Thymus (tissue), 14 donors: ENCODE measurements at places on chromosomes 2 and 18.
A peak's percentile ranks its signal among the peaks of the same experiment; 100 is the strongest.

DNA sequence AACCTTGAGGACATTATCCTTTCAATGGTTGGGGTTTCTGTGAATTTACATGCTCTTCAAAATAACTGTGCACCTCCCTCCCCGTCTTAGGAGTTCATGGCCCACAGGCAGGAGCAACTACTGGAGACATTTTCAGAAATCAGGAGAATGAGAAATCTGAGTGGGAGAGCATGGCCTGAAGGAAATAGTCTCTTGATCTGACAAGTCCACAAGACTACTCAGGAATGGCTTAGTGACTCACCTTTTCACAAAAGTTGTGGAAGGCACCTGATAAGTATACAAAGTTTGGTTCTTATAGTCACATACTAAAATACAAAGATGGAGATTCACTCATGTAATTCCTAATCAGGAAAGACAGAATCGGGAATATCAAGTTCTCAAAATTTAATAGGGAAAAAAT is 83.6 kb upstream of the NCKAP5 start:
- DNase-seq = no peak

GRCh38 chr2:76050196-76050595 is 339.5 kb upstream of the GCFC2 start:
- no peak for DNase-seq

GRCh38 chr2:200746301-200746700 is 65.4 kb upstream of the BZW1 start:
- DNase-seq = no peak

DNA sequence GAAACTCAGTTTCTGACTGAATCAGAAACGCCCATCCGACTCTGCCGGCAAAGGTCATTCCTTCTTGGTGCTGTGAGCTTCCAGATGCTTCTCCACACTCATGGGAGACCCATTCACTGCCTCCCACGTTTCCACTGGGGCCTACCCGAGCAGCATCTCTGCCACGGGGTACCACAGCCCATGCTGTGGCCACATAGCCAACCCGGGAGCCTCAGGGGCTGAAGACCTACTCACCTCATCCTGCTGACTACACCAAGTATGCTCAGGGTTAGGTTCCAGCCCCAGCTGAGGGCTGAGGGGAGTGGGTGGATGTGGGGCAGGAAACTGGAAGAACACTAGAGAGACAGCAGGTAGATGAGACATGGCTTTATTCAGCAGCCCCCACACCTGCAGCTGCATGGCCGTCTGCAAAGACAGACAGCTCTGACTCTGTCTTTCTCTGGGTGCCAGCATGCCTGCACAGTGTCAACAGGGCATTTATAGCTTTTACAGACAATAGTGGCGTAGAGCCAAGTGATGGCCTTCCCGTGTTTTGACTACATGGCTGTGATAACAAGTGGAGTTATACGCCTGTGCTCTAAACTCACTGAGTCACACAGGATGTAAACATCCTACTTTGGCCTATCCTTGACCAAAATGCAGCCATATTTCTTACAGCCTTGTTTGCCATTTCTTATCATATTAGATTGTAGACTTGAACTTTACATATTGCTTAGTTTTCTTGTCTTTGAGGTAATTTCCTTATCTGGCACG is 16.5 kb upstream of the KLHL23 start:
- DNase-seq = no peak

DNA sequence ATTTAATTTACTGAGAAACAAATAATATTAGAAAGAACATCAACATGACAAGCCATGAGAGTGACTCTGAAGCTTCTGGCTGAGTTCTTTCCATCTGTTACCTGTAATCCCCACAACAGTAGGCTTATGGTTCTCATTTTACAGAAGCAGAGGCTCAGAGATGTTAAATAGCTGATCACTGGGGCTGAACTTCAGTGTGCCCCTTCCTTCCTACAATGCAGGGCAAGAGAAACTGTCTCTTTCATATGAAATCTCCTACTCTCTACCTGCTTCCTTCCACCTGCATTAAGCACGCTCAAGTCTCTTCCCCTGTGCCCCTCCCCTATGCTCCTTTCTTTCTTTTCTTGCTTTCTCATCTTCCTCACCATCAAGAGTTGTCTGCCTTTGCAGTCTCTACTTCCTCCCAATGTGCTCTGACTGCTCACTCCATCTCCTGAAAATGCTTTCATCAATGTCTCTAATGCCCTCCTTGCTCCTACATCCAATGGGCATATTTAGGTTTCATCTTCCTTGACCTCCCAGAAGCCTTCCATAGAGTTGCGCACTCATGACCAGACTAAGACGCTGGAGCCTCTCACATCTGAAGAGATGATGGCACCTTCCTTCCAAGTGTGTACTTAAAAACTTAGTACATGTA is 23.7 kb downstream of the APOB start:
- DNase-seq = no peak

- DNase-seq = no peak
Measured at GRCh38 chr2:99140860-99141109, 722 bp upstream of the C2orf15 start.

DNA sequence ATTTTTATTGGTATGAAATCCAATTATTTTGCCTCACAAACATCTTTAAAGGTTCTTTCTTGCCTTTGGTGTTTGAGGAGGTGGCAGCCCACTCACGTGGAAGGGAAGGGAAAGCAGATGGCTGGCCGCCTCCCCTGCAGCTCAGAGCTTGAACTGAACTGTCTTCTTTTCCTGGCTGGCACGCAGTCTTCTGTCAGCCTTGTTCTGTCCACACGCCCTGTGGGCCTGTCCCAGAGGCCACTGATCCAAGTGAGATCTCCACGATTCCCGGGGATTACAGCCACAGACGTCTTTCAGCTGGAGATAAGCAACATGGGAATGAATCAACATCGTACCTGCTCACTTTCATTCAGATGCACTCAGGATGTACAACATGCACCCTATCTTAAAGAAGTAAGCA is 73.3 kb downstream of the TMEM18 start:
- no peak for DNase-seq

GRCh38 chr18:34773378-34773777 is 63.3 kb downstream of the DTNA start:
- no peak for DNase-seq

GRCh38 chr2:99615247-99615771 is 125.5 kb upstream of the REV1 start:
- DNase-seq = no peak

GRCh38 chr2:50962731-50963130 is 69.2 kb downstream of the NRXN1 start:
- DNase-seq = no peak

DNA sequence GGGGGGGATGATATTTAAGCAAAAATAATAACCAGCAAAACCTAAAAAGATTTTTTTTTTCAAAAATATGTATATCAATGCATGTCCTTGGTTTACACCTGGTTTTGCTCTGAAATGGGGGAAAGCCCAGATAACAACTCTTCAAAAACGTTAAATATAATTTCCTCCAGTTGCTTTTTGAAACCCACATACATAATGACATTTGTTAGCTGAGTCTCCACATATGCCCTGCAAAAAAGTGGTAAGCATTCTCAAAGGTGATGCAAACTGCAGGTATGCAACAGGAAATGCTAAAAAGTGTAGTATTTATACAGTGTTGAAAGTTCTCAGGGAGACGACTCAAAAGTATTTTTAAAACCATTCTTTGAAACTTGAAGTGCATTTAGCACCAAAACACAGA is 258.6 kb downstream of the ZEB2 start:
- no peak for DNase-seq

DNA sequence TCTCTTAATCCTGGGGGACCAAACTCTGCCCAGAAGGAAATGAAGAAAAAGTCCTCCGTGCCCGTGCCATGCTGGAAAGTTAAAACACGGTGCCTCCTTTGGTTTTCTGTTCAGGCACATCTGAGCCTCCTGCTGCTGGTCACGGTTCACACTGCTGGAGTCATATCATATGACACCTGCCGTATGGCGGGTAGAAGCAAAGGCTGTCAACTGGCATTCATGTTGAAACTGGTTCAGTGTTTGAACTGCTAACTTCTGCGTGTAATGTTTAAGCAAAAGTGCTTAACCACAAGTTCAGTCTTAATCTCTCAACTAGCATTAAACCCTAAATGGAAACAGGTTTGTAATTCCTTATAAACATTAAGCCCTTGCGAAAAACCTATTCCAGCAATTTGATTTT is 3.1 kb downstream of the STK39 start:
- DNase-seq = peak; percentile 63

DNA sequence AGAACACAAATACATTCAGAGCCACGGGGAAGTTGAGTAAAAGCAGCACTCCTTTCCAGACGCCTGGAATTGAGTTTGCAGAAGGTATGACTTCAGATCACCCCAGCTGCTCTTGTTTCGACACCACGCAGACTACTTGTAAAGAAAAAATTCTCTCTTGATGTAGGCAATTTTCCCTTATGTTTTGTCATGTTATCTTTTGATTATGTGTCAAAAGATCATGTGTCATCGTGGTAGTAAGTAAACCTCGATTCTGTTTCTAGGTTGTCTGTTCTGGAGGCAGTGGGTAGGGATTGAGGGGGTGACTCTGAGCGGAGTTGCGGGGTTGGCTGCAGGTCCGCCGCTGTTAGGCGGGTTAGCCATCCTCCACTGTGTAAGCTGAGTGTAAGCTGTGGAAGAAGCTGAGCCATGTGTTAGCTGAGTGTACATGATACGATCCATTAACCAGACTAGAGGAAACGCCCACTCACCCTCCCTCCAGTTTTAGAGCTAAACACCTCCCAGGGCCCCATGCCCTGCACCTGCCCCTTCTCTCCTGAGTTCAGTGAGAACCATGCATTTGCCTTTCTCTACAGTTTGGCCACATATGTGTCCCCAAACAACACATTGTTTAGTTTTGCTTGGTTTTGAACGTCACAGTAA is 181.8 kb downstream of the SNTG2 start:
- no peak for DNase-seq

DNA sequence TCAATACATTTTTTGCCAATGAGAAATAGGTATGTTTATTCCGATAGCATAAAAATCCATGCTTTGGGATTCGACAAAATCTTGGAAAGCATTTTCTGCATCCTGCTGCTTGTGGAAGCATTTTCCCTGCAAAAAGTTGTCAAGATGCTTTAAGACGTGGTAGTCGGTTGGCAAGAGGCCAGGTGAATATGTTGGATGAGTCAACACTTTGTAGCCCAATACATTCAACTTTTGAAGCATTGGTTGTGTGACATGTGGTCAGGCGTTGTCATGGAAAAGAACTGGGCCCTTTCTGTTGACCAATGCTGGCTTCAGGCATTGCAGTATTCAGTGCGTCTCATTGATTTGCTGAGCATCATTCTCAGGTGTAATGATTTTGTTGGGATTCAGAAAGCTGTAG is 764.5 kb downstream of the TRIB2 start:
- DNase-seq = no peak

DNA sequence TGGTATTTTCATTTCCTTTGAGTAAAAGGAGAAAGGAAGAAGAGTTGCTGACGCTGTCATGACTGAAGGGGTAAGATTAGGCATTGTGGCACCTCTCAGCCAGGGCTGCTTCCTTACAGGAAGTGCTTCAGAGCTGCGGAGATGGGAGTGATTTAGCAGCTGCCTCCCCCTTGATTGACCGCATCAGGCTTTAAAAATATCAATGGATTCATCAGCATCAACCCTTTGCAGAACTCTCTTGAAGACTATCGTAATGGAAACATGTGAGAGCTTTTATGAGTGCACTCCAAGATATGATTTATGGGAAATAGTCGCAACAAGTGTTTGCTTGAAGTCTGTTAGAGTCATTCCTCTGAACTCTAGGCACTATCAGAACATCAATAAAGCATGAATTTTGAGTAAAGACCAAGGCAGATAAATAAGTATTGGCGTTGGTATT is 141.1 kb downstream of the CSRNP3 start:
- DNase-seq = peak; percentile 13

DNA sequence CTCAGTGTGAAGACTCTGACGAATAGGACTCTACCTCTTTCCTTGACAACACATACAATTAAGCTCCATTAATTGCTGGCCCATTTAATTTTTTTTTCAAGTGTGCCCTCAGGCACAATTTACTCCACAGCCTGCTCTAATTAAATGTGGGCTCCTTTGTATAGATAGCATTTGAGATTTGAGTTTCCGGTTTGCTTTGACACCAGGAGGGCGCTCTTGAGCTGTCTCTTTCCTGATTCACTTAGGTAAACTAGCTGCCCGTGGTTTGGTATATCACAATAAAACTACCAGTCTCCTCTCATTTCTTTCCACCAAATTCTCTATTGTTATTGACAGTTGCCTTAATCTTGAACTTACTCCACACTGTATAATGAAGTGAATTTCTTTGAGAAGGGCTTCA is 666.0 kb downstream of the DSC3 start:
- no peak for DNase-seq

DNA sequence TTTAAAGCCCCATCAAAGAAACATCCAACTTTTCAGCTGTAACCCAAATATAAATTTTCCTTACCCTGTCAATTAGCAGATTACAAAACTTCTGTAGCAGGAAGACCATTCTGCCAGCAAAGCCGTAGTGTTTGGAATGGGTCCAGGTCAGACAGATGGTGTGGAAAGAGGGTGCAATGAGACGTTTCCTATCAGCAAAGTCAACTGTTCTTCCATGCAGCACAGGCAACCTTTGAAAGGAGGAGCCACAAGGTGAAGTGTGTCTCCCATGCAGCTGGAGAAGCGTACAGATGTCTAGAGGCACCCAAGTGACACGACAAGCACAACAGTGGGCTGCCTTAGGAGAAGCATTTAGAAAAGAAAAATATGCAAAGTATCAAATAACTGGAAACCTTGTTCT is 83.7 kb downstream of the SP3 start:
- no peak for DNase-seq

DNA sequence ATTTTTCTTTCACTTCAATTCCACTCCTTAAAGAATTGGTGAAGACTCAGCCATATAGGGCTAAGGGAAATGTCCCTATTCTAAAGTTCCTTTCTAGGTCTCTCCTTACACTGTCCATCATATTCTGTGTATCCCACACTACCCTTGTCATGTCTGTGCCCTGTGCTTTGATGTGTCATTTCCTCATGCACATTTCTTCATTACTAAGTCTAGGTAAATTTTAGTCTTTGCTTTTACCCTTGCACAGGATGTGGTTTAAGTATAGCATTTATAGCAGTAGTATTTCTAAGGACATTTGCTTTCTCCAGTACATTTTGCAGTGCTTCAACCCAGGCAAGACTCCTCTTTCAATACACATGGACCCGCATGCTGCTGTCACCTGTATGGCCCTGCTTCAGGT is 221.5 kb upstream of the ACVR2A start:
- DNase-seq = no peak
